Lower leg skin (tissue), 4 donors: ENCODE measurements at places on chromosomes 4 and X.

DNA sequence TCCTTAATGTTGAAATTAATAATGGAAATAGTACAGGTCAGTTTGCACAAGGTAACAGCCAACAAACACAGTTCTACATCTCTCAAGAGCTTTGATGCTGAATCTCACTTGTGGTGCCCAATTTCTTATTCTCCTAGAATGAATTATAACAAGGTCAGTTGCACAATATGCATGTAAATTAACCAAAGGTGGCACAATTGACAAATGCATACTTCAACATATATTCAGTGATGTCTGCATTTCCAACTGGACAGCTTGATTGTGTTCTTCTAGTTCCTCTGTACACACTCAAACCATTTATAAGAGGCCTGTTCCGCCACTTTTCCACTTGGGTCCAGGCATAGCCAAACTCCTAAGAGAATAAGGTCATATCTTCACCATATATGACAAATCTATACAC is 210.3 kb upstream of the EPHA5 start:
- DNase-seq = no peak

DNA sequence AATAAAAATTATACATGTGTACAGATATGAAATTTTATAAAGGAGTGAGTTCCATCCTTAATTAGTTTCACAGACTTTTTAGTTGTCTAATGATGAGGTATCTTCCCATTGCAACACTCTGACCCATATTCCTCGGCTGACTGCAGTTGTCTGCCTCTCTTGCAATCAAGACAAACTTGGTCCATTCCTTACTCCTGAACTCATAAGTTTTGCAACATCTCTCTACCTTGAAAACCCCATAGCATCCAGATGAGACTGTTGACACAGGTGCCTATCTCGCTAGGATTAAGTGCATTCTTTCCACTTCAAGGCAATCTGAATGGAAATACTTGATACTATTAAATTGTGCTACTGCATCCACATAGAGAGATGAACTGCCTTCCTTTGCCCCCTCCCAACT is 2.3 kb downstream of the XKRX start:
- no peak for DNase-seq

DNA sequence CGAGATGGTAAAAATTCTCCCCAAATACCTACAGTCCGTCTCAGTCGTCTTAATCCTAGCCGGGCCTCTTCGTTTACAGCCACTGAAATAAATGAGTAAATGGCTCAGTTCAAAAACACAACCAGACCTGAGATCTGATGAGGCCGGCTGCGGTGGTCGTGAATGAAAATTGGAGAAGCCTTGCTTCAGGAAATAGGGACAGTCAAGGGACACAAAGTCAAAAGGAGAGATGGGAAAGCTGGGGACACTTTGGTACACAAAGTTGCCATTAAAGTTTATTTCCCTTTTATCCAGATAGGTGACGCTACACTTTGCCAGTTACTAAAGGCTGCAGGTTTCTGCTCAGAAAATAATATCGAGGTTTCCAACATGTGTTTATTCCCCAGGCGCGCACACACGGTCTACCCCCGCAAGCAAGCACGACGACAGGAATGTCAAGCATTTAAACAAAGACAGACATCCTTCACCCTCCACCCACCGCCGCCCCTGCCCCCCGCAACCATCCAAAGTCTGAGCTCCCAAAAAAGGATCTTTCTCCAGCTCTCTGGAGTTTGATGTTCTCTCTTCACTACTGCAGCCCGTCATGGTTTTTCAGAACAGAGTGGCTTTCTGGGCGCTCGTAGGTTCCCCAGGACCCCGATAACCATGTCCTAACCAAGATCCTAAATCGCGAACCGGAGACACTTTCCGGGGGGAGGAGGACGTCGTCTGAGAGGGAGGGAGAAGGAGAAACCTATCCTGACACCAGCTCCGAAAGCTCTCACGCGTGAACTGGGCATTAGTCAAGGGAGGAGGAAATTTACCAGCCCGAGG is 1.3 kb upstream of the PCDH7 start:
- DNase-seq = no peak

GRCh38 chr4:16671741-16672140 is 226.7 kb downstream of the LDB2 start:
- no peak for DNase-seq

DNA sequence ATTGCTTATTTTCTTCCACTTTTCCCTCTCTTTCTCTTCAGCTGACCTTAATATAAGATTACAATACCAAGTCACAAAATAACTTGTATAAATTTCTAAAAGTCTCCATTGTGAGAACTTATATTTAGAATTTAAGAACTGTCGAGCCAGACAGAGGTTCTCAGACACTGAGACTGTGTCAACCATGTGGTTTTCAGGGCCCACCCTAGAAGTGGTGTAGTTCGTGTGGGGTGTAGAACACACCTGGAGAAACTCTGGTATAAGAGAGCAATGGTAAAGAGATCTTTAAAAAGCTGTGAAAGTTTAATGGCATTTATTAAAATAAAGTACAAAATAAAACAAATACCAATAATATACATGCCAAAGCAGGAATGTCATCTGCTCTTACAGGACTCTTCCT is 19.7 kb downstream of the CPEB2 start:
- DNase-seq = no peak

GRCh38 chr4:22739968-22740367 is 47.2 kb downstream of the GBA3 start:
- no peak for DNase-seq

DNA sequence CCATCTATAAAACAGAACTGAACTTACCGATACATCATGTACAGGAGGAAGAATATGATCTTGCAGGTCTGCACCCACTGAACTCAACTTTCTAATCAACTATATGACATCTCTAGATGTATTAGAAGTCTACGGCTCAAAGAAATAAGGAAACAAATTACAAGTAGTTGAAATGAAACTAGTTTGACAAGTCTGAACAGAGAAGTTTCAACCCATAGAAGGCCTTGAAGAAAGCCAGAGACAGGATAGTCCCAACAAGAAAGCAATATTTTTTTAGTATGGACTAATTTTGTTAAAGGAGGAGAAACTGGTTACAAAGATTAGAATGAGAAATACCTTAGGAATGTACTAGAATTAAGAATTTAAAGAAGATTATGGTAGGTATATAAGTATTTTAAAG is at the start of gene TMPRSS11A:
TMPRSS11A (minus strand) TSS at position 138 of the 400 bp plus-strand sequence; CDS start at position 38, 100 bp downstream.
- DNase-seq = no peak

DNA sequence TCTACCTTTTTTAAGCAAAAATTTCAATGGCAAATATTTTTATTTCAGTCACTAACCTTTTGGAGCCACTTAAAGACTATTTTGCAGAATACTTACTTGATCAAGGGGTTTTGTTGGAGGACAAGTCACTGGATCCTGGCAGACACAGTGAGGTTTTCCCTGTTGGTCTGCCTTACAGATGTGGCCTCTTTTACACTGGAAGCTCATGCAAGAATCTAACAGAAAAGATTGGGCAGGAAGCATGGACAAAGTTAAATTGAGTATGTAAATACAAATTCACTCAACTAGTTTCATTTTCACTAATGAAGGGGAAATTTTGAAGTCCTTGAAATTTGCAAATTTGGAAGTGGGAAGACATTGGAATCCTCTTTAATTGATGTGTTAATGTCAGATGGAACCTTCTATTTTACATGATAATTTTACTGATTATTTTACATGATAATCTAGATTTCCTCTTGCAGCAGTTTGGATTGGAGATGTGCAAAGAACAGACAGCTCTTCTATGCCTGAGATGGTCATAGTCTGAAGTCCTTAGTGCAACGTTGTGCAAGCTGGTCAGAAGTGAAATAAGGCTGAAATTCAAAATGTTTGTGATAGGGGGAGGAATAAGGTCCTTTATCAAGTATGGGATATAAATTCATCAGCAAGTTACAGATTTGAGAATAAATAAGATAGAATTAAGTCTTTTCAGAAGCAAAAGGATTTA is 38.4 kb downstream of the SPARCL1 start:
- DNase-seq = no peak

GRCh38 chr4:2500547-2500946 is 31.6 kb downstream of the RNF4 start:
- no peak for DNase-seq

GRCh38 chr4:14125375-14126129 is 498.0 kb upstream of the BOD1L1 start:
- no peak for DNase-seq

DNA sequence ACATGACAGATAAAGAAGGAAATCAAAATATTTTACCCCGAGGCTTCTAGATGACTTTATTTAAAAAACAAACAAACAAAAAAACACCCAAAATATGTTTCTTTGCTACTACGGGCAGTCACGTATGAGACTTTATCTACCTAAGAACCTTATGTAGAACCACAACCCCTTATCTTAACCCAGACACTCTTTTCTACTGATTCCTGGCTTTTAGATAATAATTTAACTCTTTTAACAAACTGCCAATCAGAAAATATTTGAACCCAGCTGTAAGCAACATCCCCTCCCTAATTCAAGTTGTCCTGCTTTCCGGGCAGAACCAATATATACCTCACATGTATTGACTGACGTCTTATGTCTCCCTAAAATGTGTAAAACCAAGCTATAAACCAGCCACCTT is 15.4 kb downstream of the ELOVL6 start:
- no peak for DNase-seq

- DNase-seq = no peak
These were observed 29.4 kb upstream of the TTC29 start for GRCh38 chr4:146975036-146975435.

DNA sequence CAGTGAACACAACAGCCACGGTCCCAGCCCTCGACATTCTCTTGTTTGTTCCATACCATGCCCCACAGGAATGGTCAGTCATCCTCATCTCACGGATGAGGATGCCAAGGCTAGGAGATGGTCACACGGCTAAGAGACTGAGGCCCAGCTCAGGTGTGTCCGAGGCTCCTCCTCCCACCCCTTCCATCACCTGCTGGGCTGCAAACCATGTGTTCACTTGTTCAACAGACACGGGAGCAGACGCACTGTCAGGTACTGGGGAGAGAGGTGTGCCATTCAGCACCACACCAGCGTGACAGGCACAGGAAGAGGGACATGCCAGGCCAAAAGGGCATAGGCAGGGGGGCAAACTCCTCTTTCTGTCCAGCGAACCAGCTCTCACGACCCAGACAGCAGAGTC is 45.9 kb downstream of the ABLIM2 start:
- no peak for DNase-seq

GRCh38 chr4:19417256-19417655 is 834.4 kb upstream of the SLIT2 start:
- DNase-seq = no peak

DNA sequence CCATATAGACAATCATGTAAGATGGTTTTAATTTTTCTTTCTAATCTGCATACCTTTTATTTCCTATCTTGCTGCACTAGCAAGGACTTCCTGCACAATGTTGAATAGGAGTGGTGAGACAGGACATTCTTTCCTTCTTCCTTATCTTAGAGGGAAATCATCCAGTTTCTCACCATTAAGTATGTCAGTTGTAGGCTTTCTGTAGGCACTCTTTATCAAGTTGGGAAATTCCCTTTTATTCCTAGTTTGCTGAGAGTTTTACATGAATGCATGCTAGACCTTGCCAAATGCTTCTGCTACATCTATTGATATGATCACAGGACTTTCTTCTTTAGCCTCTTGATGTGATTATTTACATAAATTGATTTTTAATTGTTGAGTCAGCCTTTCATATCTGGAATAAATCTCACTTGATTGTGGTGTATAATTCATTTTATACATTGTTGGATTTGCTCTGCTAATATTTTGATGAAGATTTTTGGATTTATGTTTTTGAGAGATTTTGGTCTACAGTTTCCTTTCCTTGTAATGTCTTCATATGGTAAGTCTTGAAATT is 23.8 kb downstream of the RNF175 start:
- no peak for DNase-seq

DNA sequence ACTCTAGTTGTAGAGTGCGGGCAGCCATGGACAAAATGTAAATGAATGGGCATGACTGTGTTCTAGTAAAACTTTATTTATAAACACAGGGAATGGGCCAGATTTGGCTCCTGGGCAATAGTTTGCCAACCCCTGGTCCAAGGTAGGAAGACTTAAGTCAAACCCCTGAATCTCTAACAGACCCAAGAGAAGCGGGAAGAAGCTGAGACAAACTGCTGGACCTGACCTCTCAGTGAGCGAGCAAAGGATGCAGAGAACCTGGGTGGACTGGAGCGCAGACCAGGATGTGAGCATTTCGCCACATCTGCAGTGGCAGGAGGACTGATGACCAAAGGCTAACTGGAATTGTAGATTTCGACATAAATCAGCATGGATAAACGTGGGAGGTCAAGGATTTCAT is 201.6 kb downstream of the STIM2 start:
- DNase-seq = no peak

DNA sequence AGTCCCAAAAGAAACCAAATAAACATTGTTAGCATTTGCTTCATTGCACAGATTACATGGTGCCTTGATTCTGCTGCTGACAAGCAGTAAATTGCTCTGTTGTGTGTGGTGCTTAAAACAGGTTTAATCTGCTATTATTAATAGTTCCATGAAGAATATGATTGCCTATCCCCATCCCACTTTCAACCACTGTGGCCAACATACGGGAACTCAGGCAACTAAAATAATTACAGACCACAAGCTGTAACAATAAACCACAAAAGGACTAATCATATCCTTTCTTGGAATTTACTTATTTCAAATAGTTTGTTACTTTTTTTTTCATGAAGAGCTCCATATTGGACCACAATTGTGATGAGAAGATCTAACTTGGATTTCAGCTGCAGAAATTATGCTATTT is 131.5 kb downstream of the PACRGL start:
- DNase-seq = no peak

DNA sequence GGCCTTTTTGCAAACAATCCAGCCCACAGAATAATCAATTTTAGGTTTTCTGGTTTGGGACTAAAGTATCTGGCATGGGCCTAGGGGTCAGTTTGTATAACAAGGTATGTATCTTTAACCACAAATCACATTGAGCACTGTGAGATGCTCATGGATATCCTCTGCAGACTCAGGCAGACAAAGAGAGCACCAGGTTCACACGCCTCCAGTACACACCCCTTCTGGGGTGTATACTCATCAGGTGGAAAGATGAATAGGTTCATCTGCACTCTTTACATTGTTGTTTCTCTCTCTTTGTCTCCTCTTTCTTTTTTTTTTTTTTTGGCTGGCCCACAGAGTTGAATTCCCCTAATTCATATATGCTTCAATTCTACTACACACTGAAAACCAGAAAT is 21.1 kb downstream of the TEC start:
- no peak for DNase-seq

GRCh38 chrX:103211012-103211715 is 3.7 kb upstream of the BEX4 start:
- peak; percentile 31 for DNase-seq
